CD4-positive, alpha-beta T cell treated with Interferon alpha-2 for 1 hour (primary cell): ENCODE measurements at places on chromosomes 12 and 14.
A peak's percentile ranks its signal among the peaks of the same experiment; 100 is the strongest.

DNA sequence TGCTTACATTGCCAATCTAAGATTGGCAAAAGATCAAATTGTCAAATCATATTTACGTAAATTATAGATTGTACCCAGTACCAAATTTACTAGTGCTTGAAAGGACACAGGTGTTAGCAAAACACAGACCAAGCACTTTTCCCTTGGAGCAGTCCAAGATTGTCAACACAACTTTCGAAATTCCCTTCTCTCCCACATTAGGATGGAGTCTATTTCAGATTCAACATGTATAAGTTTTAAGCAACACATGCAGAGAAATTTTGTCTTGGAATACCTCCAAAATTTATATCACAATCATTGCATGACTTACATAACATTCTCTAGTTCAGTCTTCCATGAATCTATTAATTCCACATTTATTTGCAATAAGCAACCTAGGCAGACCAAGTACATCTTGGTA is 74.9 kb upstream of the SLCO1C1 start:
- no peak for DNase-seq

DNA sequence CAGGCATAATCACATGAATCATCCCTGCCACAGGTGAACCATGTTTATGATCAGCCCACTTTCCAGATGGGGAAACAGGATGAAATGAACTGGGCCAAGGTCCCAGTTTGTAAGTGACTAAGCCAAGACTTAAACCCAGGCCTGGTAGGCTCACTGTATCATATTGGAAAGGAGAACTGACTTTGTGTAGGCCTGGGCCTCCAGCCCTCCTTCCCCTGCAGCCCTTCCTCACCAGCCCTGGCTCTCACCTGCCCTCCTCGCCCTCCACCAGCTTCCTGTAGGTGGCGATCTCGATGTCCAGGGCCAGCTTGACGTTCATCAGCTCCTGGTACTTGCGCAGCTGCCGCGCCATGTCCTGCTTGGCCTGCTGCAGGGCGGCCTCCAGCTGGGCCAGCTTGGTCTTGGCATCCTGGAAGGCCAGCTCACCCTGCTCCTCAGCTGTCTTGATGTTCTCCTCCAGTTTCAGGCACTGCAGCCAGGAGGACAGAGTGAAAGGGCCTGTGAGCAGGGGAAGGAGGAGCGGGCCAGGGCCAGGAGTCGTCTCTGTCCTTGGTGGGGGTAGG is 19.8 kb downstream of the KRT80 start:
- peak; percentile 15 for DNase-seq

GRCh38 chr12:1914114-1914911 is 4.1 kb downstream of the CACNA2D4 start:
- no peak for DNase-seq

- no peak for DNase-seq
These were observed 50.7 kb downstream of the BCAT1 start for GRCh38 chr12:24898185-24898584.

DNA sequence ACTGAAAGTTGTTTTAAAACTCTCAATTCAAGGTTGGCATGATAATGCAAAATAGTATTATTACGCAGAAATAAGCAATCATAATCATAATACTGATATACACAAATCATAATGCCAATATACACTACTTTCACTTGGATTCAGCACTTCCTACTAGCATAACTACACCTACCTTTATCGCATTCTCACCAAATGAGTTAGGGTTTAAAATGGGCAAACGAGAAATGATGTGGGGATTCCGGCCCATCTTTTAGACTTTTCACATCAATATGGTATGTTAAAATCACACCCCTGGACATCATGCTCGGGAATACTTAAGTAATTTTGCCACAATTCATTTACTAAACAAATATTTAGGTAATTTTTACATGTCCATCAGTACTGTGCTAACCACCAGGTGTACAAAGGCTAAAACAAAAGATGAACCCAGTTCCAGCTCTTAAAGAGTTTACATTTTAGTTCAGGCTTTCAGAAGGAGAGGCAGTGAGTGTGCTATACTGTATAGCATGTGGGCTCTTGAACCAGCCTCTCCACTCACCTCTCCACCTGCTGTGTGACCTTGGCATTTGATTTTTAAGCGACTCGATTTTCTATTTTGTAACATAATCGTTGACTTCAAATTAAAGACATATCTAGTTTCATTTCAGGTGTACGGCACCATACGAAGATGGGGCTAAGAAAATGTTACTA is 1.1 kb upstream of the USP15 start:
- DNase-seq, result peak; percentile 23

GRCh38 chr12:106774808-106775524 is 484 bp downstream of the RIC8B start:
- DNase-seq, result no peak

GRCh38 chr12:25131270-25131669 is 63.7 kb downstream of the DNAI7 start:
- DNase-seq, result no peak

- no peak for DNase-seq
These were observed 65.0 kb downstream of the CHST11 start for GRCh38 chr12:104521731-104522130.

GRCh38 chr12:100716945-100717732 is 77.4 kb upstream of the ANO4 start:
- DNase-seq, result no peak

- DNase-seq, result no peak
These were observed 312.5 kb upstream of the PDE3A start for GRCh38 chr12:20055856-20056255.

- DNase-seq, result no peak
These were observed 165.7 kb upstream of the RTL1 start for GRCh38 chr14:101069228-101069549.

- no peak for DNase-seq
These were observed 377.8 kb downstream of the DPF3 start for GRCh38 chr14:72515779-72516770.

DNA sequence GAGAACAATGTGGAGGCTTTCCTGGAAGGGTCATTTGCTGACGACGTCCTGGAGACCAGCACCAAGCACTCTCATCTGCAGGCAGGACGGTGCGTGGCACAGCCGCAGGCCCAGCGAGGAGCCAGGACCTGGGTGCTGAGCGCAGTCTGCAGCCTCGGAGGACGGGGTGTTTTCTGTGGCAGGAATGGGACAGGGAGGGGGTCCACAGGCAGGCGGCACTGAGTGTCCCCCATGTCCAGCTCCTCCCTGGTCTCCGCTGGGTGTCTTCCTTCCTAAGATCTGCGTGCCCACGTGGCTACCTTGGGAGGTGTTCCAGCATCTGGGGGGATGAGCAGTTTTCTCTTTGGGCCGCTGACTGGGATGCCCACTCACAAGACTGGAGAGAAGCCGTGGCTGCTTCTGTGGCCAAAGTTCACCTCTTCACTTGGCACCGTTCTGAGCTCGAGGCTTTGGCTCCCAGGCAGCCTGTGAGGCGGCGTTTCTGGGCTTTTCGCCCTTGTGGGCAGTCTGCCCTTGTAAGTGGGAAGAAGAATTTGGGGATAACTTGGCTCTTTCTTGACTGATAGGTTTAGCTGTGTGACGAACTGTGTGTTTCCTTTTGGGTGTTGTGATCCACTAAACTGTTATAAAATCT is 72.2 kb downstream of the NOC4L start:
- no peak for DNase-seq

- peak; percentile 10 for DNase-seq
These were observed 3.3 kb downstream of the NCKAP5L start for GRCh38 chr12:49824895-49825294.

DNA sequence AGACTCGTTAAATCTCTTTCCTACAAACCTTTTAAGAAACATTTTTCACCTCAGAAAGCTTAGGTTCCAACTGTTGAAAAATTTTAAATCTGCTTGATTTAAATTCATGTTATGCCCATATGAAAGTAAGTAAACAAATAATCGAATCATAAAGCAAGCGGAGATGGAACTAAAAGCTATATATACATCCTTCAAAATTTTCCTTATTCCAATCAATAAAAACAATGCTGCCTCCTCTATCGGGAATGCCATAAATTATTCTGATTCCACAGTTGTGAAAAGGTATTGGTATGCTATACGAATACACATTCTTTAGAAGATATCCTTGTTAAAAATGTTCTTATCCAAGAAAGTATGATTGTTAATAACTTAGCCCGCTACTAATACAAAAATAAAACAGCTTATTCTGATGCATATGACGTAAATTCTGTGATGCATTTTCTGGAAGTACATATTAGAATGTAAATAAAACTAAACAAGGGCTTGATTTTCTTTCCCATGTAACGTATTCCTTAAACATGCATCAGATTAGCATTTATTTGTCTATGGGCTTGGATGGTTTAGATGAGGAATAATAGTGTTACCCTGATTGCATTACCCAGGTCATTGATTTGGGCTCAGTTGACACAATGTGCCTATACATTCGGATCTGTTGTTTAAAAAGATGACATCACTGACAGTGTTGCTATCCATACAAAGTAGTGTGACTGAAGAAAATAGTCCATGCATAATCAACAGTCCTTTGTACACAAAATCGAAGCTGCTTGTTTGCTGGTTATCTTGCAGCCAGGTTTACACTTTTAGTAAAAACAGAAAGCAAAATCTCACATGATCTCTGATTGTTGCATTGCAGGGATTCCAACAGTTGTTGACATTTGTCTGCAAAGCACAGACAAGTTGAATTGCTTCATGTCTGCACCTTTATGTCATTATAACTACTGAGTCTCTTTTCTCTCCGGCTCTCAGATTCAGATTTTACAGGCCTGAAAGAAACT is 656 bp upstream of the DTD2 start:
- no peak for DNase-seq

DNA sequence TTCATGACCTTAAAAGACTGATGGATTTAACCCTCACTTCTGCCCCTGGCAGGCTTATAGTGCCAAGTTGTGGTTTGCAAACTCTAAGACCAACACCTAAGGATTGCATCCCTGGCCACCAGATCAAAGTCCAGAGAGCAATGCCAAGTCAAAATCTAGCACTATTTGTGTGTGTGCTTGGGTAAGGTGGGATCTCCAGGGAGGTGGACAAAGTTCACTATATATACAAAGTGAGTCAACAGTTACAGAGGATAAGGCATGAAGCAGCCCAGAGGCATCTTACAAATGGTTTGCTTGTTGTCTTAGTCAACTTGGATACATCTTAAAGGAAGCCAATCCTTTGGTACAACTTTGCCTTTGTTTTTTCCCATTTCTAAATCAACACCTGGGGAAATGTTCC is 137.3 kb downstream of the MSRB3 start:
- no peak for DNase-seq

GRCh38 chr12:102437511-102437910 is 42.9 kb downstream of the IGF1 start:
- DNase-seq, result no peak

DNA sequence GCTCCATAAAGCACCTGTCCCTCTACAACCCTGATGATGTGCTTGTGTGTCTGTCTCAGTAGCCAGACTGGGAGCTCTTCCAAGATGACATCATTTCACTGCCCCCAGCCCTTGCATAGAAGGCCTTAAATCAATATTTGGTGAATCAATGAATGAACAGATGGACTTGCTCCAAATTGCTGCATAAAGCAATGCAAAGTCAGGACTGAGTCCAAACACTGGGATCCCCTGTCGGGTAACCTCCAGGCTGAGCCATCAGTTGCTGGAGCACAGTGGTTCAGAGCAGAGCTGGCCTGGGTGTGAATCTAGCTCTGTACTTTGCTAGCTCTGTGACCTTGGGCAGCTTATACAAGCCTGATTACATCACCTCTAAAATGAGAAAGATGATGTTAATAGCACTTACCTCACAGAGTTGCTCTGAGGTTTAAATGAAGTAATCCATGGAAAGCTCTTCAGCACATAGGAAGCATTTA is 120.3 kb upstream of the VASH1 start:
- DNase-seq, result no peak

DNA sequence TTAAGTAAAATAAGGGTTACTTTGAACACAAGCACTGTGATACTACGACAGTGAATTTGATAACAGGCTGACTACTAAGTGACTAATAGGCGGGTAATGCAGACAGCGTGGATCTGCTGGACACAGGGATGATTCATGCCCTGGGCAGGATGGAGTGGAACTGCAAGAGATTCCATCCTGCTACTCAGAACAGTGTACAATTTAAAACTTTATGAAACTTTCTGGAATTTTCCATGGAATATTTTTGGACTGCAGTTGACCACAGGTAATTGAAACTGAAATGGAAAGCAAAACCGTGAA is 46.0 kb downstream of the YEATS4 start:
- no peak for DNase-seq

DNA sequence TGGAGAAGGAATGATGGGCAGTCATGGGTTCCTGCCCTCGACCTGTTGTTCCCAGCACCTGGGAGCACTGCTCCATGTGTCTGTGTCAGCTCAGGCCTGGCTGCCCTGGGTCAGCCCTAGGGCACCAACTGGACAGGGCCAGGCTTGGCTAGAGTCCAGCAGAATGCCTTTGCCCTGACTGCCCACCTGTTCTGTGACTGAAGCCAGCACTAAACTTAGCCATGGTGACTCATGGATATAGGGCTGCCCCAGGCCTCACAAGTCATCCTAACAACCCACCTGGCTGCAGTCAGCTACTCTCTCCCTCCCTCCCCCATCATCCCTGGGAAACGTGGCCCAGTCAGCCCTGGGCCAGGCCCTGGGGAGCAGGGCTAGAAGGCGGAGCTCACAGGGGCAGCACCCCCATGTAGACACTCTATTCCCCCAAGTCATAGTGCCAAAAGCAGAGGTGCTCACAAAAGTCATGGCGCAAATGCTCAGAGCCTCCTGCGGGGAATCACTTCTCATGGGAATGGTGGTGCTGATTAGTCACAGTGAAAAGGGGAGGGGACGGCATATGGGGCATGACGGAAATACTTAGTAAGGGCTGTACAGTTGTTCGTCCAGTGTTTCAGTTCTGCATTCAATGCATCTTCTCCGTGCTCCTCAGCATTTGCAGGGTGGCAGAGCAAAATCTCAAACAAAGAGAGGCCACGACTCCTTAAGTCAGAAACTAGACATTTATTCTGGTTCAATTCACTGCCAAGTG is 52.0 kb upstream of the NTF3 start:
- no peak for DNase-seq

GRCh38 chr12:28540324-28540714 is 350.1 kb downstream of the CCDC91 start:
- no peak for DNase-seq

- peak; percentile 95 for DNase-seq
These were observed 13.0 kb upstream of the UBC start for GRCh38 chr12:124927201-124928094.

- DNase-seq, result no peak
These were observed 9.7 kb downstream of the SPTSSA start for GRCh38 chr14:34452258-34452822.

DNA sequence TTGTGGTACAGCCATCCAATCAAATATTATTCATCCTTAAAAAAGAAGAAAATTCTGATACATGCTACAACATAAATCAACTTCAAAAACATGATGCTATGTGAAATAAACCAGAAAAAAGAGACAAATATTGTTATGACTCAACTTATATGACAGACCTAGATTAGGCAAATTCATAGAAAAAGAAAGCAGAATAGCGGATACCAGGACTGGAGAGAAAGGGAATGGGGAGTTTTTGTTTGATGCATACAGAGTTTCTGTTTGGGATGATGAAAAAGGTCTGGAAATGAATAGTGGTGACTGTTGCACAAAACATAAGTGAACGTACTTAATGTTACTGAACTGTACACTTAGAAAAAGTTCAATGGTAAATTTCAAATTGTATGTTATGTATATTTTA is 82.3 kb downstream of the SPPL3 start:
- no peak for DNase-seq
